Neural crest cell (in vitro differentiated cells): ENCODE measurements at places on chromosomes 11 and 22. TPM values are rescaled to one million over a fixed set of nuclear protein-coding genes. Genes with fewer than 3 reads are reported as not detected.

GRCh38 chr11:14105446-14105845, 142.9 kb downstream of the SPON1 start:
- H3K4me3 ChIP-seq, result no peak overlapping the region
- H3K36me3 ChIP-seq, result no peaks in the 10 kb centered on the region
- DNase-seq, result no peak

GRCh38 chr11:74138021-74138420, 32.8 kb downstream of the C2CD3 start:
- no peak for DNase-seq
- H3K4me1 ChIP-seq, result peaks cover 7% of the 10 kb centered on the region
- peaks cover 7% of the 10 kb centered on the region for H3K36me3 ChIP-seq

DNA sequence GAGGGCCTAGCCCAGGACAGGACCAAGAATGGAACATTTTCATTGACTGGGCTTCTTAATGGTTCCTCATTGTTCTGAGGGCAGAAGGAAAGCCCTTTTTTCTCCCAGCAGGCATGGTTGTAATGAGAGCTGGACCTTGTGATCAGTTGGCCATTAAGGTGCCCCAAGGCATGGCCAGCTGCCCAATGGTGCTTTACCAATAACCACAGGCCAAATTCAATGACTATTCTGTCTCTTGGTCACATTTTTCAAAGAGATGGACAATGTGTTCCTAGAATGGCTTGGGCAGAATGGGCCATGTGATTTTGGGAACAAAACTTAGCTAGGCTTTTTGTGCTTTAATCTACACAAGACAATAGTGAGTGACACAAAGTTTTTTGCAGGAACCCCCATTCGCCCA, 7.3 kb downstream of the NAV2 start:
- peaks cover 26% of the 10 kb centered on the region for H3K27me3 ChIP-seq
- no peak overlapping the region for H3K27ac ChIP-seq
- H3K36me3 ChIP-seq, result no peaks in the 10 kb centered on the region
- no peak for DNase-seq
- H3K4me1 ChIP-seq, result peaks cover 18% of the 10 kb centered on the region

GRCh38 chr11:859394-860131, 16.9 kb downstream of the TSPAN4 start:
- DNase-seq, result no peak
- no peaks in the 10 kb centered on the region for H3K36me3 ChIP-seq
- peaks cover 5% of the 10 kb centered on the region for H3K27me3 ChIP-seq

DNA sequence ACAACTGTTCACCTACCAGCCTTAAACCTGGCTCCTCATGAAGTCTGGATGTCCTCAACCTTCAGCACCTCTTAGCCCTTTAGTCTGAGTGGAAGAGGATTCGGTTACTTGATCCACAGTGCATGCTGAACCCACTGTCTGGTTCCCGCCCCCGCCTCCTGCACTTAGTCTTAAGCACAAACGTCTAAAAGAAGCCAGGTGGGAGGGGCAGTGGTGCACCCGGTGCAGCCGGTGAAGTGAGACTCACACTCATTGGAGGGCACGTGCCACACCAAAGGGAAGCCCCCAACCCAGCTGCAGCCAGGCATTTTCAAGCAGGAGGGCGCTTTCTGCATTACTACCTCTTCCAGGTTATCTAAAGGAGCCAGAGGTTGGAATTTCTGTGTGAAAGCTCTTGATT, 146.8 kb downstream of the COMMD9 start:
- peaks cover 27% of the 10 kb centered on the region for H3K4me1 ChIP-seq
- no peaks in the 10 kb centered on the region for H3K27me3 ChIP-seq
- H3K36me3 ChIP-seq, result peaks cover 2% of the 10 kb centered on the region
- H3K27ac ChIP-seq, result no peak overlapping the region
- no peak for DNase-seq

DNA sequence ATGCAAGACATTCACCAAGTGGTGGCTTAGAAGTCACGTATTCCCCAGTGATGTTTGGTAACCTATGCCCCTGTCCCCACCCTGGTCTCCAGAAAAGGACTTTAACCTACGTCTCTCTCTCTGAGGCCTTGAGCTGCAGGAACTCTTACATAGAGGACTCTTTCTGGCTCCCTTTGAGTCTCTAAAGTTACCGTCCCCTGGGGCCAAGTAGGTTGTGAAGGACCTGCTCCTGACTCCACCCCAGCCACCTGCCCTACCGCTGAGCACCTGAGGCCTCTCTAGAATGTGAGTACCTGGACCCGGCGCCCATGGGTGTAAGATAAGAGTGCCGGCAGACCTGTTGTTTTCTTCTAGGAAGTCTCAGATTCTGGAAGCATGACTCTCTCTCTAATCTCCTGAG, 95.4 kb downstream of the TIMP3 start:
- H3K27ac ChIP-seq, result no peak overlapping the region
- H3K36me3 ChIP-seq, result no peaks in the 10 kb centered on the region
- no peak for DNase-seq
- no peaks in the 10 kb centered on the region for H3K27me3 ChIP-seq
- H3K4me3 ChIP-seq, result no peak overlapping the region

- DNase-seq, result no peak
- no peaks in the 10 kb centered on the region for H3K4me1 ChIP-seq
- H3K27ac ChIP-seq, result no peak overlapping the region
- H3K27me3 ChIP-seq, result no peaks in the 10 kb centered on the region
- H3K4me3 ChIP-seq, result no peak overlapping the region
- no peaks in the 10 kb centered on the region for H3K36me3 ChIP-seq
Observed at GRCh38 chr11:101987370-101987769, 59.9 kb upstream of the CFAP300 start.

GRCh38 chr11:92212530-92212929, 12.1 kb upstream of the FAT3 start:
- no peaks in the 10 kb centered on the region for H3K36me3 ChIP-seq
- peaks cover 4% of the 10 kb centered on the region for H3K4me1 ChIP-seq
- H3K4me3 ChIP-seq, result no peak overlapping the region
- no peak for DNase-seq

FGF19 gene
- total RNA-seq, result 0.21 and 0.34 TPM in 2 replicates
